ENCODE measurements at places on chromosomes 12 and 14. TPM values are rescaled to one million over a fixed set of nuclear protein-coding genes. Genes with fewer than 3 reads are reported as not detected.

- DNase-seq, result no peak
These were observed 37.3 kb downstream of the DCAF5 start for GRCh38 chr14:69115407-69116185.

DEGS2 gene
- not detected for total RNA-seq

GRCh38 chr14:61147381-61147821 is 133.7 kb downstream of the TMEM30B start:
- no peak for DNase-seq

DNA sequence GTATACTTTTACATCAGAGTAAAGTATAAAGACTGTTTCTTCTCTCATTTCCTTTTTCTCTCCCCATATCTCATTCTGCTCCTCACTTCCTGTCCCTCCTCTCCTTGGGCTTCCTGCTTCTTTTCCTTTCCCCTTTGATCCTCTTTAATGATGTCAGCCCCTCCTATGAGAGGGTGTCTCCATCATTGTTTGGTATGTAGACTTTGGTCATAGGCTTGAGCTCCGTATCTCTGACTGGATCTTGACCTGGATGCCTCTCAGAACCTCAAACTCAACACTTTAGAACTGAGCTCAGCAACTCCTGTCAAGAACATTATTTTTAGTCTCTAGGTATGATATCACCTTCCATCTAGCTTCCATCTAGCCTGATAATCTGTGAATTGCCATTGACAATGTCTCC is 50.3 kb downstream of the AKAP6 start:
- no peak for DNase-seq

DNA sequence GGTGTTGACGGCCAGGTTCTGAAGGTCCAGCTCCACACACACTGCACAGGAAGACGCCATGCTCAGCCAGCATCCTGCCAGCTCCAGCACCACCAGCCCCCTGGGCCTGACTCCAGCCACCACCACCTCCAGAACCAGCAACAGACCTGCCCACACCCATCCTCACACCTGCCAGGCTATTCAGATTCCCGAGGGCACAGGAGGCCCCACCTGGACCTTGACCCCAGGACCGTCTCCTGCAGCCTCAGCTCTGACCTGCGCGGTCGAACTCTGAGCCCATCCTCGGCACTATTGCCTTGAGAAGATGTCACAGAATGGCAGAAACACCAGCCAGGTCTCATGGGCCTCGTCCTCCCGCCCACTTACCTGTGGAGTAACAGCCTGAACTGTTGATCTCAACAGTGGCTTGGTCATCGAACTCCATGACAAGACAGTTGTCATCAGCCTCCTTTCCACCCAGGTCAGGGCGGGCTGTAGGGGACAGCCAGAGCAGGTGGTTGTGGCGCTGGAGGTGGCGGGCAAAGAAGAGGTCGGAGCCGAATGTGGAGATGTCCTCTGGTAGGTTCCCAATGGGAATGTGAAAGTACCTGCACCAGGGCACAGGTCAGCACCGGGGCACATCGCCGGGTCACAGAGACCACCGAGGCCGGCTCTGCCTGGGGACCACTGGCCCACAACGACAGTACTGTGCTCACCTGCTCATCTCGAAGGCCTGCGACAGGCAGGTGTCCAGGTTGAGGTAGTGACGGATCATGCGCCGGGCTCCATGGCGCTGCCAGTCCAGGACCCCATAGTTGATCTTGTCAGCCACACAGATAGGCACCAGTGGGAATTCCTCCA is 23.5 kb downstream of the P2RX2 start:
- DNase-seq, result no peak

DNA sequence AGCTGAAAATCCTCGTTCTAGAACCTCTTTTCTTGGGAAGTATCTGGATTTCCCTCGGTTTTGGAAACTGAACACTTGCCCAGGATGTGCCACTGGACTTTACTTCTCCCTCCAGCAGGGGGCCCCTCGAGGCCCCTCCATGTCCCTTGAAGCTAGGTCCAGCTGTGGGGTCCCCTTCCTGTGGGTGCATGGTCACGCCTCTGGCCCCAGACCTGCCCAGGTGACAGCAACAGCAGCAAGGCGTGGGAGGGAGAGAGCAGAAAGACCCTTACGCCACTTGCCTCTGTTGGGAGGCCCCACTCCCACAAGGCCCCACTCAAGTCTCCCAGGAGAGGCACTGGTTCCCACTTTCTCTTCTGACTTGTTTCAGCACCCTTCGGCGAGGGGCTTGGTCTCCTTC is 3.1 kb downstream of the SLC25A29 start:
- peak; percentile 61 for DNase-seq

- no peak for DNase-seq
These were observed 239.4 kb downstream of the PAWR start for GRCh38 chr12:79451365-79451764.

GRCh38 chr12:19915392-19916195 is 452.7 kb upstream of the PDE3A start:
- peak; percentile 48 for DNase-seq

GUCY2C gene
- 0.48 TPM for total RNA-seq

NIN gene
- total RNA-seq, result 85.6 TPM
